Metanephros (tissue), 2 donors: ENCODE measurements at places on chromosomes 5 and 9. TPM values are rescaled to one million over a fixed set of nuclear protein-coding genes. Genes with fewer than 3 reads are reported as not detected.

IZUMO3 gene
- total RNA-seq: not detected

IL5 gene
- not detected for total RNA-seq

ZNG1A gene
- total RNA-seq: 48.1 TPM

LCN9 gene
- total RNA-seq: not detected

AK8 gene
- total RNA-seq: 1.9 TPM

RPL12 gene
- total RNA-seq: 700 TPM

ROR2 gene
- 31.0 TPM for total RNA-seq

FAM221B gene
- total RNA-seq: not detected

RECK gene
- total RNA-seq: 17.9 TPM

KIF12 gene
- total RNA-seq: 101 TPM

ADAMTSL2 gene
- total RNA-seq: 8.9 TPM

ACTBL2 gene
- not detected for total RNA-seq

ABLIM3 gene
- total RNA-seq: 5.7 TPM
